ENCODE measurements at places on chromosomes 6 and 20. TPM values are rescaled to one million over a fixed set of nuclear protein-coding genes. Genes with fewer than 3 reads are reported as not detected.

Gene KIF25
- 0.14 TPM for polyA plus RNA-seq

Gene SPATS1
- not detected for polyA plus RNA-seq

Gene HLA-DOB
- polyA plus RNA-seq, result 0.14 TPM

Gene SEL1L2
- not detected for polyA plus RNA-seq

Gene LGSN
- polyA plus RNA-seq, result 0.85 TPM

DNA sequence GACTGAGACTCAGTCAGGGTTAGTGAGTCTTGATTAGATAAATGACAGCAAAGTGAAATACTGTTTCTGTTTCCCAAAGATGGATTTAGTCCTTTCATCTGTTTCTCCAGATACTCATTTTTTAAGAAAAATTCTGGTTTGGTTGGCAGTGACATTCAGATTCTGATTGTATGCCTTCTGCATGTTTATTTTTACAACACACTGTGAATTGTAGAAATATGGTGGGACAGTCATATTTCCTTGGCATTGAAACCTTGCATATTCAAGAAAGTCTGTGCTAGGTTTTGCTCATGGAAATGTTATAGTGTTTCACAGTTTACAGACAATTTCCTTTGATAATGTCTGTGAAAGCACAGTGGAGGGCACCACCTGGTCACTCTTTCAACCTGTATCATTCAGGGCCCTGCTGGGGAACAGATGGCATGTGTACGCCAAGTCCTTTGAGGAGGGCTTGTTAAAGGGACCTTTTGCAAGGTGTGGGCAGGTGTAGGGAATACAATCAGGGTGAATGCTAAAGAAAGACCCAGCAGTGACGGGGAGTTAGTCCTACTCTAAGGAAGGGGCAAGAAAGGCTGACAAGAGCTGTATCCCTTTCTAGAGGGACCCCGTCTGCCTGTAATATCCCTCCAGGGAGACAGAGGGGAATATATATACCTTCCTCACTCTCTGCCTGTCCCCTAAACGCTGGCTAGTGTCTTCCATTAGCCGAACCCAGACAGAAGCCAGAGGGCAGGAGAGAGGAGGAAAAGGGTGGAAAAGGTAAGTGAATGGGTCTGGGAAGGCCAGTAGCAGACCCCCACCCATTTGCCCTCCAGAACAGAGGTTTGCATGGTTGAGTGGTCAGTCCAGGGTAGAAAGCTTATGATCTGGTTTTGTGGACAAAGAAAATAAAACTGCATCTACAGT, 10.2 kb downstream of the PLCB4 start:
- DNase-seq, result no peak

- DNase-seq, result no peak
Measured at GRCh38 chr20:8194721-8195120, 62.7 kb downstream of the PLCB1 start.

DNA sequence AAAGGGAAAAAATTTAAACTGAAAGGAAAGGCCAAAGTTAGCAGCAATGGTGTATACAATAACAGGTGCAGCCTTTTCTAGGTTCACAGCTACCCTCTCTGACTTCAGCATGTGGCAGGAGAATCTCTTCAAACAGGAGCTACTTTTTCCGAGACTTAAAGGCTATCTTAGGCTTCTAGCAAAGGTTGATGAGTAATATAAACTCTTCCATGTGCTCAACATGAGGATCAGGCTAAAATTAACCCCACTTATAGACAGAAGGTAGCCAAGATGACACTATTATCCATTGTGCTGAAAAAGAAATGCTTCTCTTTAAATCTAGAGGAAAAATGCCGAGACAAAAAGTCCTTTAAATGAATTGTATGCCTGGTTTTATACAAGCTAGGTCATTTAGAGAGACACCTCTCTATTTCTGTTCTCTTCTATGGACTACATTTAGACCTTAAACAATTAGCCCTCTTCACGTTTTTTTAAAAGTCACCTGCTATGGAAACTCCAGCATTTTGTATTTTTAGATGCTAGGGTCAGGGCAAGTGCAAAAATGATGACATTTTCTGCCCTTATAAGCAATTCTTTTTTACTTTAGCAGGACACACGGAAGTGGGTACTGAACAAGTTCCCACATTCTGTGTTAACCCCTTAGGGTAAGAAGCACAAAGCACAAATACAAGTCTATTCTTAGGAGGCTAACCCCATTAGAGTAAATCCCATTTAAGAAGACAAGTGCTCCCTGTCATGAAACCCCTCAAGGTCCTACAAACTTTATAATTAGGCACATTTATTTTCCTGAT, 216.8 kb upstream of the CITED2 start:
- DNase-seq, result no peak

DNA sequence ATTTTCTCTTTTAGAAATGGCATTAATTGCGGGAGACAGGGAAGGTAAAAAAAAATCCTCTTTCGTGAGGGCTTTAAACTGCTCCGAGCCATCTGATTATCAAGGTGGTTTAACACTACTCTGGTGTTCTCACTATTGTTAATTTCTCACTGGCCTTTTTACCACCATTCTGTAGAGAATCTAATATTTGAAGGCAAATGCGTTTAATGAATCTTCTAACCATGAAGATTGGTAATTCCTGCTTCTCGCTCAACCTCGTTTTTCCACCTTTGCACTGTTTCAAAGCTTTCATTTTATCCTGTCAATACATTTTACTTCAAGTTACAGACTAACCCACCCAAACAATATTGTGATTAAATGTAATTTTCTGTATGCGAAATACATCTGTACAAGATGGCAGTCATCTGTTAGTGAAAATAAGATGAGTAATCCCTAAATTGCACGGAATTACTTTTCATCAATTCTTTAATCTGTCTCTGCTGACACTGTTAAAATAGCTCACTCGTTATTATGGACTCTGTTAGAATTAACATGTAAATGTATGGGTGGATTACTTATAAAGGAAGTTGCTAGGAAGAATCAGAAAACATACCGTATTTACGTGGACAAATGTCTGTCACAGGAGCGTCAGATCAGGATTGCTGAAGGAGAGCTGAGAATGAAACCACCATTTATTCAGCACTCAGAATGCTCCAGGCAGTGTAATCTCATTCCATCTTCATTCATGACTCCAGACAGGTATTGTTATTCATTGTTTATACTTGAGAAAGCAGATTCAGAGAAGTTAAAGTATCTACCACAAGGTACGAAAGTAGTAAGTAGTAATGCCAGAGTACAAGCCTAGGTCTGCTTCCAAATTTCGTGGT, 1.1 kb upstream of the LCA5 start:
- no peak for DNase-seq

GRCh38 chr20:62704341-62704948, 4.2 kb upstream of the NTSR1 start:
- DNase-seq, result peak; percentile 70

DNA sequence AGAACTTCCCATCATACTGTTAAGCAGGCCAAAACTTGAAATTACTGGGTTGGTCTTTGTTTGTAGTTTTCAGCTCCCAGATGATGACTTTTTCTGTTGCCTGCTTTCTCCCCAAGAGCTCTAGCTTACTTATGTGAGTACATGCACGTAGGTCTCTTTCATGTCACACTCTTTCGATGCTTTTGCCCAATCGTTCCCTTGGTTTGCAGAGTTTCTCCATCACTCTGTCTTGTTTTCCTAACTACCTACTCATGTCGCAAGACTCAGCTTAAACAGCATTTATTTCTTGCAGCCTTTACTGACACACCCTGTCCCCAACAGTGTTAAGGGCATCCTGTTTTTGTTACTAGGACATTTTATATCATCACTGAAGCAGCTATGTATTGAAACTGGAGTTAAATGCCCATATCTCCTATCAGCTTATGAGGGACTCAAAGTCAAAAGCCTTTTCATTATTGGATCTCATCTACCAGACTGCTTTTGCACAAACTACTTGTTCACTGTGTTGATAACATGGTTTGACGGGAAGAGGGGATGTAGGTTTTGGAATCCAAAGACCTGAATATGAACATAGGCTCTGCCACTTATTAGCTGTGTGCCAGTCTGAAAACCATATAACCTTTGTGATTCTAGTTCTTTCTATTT, 2.9 kb downstream of the ARG1 start:
- DNase-seq, result no peak

All from left renal pelvis (tissue), 4 donors.